Amniotic stem cell (primary cell): ENCODE measurements at places on chromosomes 16 and 17.

GRCh38 chr17:14052886-14053615 lies 16.3 kb upstream of the COX10 start:
- no peak for DNase-seq

DNA sequence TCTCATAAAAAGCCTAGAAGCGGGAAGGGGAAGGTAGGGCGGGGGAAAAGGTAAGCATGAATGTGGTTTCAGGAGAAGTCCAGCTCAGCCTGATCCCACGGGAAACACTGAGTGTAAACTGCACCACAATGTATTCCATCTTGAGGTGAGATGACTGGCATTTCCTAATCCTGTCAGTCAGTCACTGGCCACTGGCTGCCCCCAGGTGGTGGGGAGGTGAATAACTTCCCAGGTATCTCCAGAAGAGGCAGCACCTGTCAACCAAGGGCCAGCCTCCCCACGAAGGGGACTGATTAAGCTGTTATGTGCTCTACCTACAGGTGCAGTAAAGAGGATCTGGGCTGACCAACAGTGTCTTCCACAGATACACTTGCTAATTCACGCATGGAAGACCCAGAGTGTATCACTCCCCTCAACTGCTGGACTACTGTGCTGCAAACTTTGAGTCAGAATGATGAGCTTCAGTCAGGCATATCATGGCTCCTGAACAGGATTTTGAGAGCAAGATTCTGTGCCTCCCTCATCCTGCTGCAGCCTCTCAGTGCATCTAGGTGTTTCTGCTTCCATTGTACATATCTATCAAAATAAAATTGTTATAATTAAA lies 108.5 kb upstream of the CCL2 start:
- DNase-seq, result no peak

DNA sequence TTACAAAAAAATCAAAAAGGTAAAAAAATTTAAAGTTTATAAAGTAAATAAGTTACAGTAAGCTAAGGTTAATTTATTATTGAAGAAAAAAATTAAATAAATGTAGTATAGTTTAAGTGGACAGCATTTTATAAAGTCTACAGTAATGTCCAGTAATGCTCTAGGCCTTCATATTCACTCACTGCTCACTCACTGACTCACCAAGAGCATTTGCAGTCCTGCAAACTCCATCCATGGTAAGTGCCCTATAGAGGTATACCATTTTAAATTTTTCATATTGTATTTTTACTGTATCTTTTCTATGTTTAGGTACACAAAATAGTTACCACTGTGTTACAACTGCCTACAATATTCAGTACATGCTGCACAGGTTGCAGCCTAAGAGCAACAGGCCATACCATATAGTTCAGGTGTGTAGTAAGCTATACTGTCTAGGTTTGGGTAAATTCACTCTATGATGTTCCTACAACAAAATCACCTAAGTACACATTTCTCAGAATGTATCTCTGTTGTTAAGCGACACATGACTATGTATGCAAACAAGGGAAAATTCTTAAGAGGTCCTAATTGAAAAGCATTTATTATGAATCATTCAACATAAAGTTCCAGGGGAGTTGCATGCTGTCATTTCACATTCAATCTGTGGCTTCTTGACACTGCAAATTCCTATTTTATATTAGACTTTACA lies 92.3 kb downstream of the SPAG9 start:
- no peak for DNase-seq

- DNase-seq, result no peak
Measured at GRCh38 chr17:70067134-70067533, 7.9 kb upstream of the KCNJ16 start.

DNA sequence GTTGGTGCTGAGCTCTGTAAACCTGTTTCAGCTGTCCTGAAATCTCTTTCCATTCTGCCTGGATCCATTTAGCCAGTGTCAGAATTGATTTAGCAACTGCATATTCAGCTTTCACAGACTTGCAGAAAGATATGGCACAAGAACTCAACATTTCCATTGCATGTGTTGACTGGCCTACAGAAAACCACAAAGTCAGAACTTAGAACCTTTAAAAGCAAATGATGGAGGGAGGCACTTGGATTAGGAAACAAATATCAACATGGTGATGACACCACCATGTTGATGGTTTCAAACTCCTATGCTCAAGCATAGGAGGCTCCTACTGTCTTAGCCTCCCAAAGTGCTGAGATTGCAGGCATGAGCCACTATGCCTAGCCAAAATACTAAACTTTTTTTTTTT lies 52.3 kb upstream of the ARL6IP1 start:
- DNase-seq, result no peak

DNA sequence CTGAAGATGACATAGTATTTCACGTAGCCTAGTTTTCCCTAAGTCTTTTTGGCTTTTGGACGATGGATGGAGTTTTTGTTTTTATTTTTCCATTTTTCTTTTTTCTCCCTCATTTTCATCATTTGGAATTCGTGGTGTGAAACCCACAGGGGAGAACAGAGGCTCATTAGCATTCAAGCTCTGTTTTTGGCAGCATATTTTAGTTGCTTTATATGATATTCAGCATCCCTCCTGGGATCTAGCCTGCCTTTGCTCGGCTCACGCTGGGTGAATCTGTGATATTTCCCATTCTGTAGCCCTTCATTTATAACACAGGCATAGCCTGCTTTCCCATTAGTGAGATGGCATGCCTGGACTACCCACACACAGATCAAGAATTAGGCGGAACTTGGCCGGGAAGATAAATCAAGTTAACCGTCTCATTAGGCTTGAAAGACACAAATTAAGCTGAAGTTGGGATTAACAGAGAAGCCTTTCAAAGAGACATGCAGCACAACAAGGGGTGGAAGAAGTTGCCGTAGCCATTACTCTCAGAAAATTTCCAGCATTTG lies 20.1 kb upstream of the CLEC19A start:
- no peak for DNase-seq

GRCh38 chr17:60039114-60039846 lies 39.4 kb downstream of the HEATR6 start:
- no peak for DNase-seq

DNA sequence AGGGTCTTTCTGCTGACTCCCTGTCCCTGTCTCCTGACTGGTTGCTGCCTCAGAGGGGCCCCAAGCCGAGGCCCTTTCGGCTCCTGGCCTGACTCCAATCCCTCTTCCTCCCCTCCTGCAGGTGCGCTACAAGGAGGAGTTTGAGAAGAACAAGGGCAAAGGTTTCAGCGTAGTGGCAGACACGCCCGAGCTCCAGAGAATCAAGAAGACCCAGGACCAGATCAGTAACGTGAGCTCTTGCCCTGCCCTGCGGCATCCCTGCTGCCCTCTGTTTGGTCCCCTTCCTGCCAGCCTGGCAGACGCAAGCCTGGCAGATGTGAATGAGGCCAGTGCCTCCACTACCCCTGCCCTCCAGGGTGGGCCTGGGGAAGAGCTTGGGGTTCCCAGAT lies 27.1 kb upstream of the LASP1NB start:
- DNase-seq, result no peak

GRCh38 chr17:40777459-40777858 lies 4.9 kb downstream of the KRT27 start:
- DNase-seq, result no peak

DNA sequence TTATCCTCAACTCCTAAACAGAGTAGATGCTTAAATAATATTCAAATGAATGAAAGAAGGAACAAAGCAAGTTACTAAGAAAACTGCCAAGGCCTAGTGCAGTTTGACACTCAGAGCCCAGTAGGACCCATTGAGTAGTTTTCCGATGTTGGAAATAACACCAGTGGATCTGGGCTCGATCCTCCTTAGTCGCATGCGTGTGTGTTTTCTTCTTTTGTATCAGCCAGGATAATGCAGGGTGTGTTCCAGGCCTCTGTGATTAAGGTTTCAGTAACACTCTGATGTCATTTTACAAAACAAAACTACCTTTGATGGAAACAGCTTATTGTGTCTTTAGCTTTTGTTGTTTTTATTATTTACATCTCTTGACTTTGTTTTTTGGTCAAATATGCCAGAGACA lies 24.5 kb downstream of the KSR1 start:
- no peak for DNase-seq

DNA sequence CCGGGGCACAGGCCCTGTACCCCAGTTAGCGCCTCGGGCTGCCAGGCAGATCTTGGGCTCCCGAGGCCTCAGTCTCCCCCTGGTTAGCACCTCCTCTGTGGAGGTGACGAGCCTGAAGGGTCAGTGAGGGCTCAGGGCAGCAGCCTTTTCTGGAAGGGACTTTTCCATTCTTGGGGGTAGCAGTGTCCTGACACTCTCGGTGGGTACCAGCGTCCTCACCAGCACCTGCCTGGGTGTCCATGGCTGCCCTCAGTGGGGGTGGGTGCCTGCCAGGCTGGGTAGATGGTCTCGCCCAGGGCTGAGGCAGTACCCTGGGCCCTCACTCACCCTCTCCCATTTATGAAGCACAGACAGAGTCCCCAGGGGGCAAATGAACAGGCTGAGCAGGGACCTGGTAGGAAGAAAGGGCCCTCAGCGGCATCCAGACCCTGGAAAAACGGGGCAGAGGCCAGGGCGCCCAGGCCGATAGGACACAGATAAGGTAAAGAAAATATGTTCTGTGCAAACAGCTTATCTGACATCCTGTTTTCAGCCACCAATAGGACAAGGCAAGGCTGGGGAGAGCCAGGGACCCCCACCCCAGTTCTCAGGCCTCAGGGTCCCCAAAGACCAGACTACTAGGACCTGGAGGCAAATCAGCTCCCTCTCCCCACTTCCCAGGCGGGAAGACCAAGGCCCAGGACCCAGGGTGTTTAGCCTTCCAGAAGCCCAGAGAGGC lies 50.9 kb downstream of the ZFPM1 start:
- no peak for DNase-seq

- DNase-seq, result no peak
Measured at GRCh38 chr16:2507052-2507659, 6.6 kb upstream of the ATP6V0C start.
